NCI-H2081 (cell line): ENCODE measurements at places on chromosomes 6 and 20.

GRCh38 chr20:48632017-48632824 lies 195.6 kb downstream of the PREX1 start:
- no peak for DNase-seq

GRCh38 chr6:169495601-169496000 lies 206.2 kb downstream of the WDR27 start:
- no peak for DNase-seq

- no peak for DNase-seq
These were observed 405.9 kb upstream of the SULF2 start for GRCh38 chr20:48191200-48191599.

DNA sequence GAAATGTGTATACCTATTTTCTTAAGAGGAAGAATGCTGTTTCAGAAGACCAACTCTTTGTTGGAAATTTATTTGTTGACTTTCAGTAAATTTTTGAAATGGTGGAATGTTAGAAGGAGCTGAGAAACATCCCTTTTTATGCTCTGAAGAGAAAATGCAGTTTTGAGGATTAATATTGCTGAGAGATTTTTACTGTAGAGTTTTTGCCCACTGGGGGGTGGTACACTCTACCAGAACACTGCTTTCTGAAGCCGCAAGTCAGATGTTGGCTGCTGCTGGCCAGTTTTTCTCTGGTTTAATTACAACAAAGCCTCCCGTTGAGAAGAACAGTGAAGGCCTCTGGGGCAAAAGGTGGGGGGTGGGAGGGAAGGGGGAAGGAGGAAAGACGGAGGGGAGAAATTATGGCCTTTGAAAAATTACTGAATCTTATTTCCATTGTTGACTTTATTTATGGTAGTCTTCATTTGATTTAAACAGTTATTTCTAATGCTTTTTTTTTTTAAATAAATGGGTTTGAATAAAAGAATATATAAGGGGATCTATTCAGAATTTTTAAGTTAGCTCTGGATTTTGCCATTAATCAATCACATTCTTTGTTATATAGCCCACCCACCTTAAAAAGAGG lies 3.0 kb downstream of the FLRT3 start:
- DNase-seq: peak; percentile 64

- DNase-seq: no peak
These were observed 4.0 kb downstream of the SLC32A1 start for GRCh38 chr20:38728191-38728781.

DNA sequence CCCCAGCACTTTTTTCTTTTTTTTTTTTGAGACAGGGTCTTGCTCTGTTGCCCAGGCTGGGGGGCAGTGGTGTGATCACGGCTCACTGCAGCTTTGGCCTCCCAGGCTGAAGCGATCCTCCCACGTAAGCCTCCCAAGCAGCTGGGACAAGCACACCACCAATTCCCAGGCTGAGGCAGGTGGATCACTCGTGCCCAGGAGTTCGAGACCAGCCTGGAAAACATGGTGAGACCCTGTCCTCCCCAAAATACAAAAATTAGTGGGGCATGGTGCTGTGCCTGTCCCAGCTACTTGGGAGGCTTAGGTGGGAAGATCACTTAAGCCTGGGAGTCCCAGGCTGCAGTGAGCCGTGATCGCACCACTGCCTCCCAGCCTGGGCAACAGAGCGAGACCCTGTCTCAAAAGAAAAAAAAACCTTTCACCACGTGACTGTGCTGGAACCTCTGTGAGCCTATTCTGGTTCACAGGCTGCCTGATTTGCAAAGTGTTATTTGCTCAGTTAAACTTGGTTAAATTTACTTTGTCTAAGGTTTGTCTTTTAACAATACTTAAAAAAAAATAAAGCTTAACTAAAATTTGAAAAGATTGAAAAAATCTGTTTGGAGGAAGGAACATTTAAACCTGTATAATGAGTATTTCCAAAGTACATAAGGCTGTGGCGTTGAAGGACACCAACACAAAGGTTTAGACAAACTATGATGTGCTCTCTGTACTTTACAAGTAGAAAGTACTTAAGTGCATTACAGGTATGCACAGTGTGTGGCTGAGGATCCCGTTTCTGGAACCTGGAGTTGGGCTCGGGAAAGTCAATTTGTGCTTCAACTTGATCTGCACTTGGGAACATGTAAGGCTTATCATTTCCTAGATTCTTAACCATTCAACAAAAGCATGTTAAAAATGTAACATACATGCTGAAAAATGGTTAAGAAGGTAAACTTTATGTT lies 55.0 kb downstream of the PPP1R3G start:
- no peak for DNase-seq

GRCh38 chr20:43331906-43332305 lies 125.8 kb upstream of the SRSF6 start:
- no peak for DNase-seq

DNA sequence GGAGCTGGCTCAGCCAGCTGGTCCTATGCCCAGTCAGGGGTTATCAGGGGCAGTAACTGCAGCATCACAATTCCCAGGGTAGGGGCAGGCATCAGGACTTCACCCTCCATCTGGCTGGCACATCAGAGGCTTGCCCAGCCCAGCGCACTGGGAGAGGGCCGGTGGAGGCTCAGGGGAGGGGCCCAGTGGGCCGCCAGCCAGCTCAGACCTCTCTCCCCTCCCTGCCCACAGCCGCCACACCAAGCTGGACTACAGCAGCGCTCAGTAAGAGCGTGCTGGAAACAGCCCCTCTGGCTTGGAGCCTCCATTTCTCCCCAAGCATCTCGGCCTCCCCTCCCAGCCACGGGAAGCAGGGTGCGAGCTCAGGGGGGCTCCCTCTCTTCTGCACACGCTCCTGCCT lies 22.0 kb downstream of the ADA start:
- DNase-seq: no peak

DNA sequence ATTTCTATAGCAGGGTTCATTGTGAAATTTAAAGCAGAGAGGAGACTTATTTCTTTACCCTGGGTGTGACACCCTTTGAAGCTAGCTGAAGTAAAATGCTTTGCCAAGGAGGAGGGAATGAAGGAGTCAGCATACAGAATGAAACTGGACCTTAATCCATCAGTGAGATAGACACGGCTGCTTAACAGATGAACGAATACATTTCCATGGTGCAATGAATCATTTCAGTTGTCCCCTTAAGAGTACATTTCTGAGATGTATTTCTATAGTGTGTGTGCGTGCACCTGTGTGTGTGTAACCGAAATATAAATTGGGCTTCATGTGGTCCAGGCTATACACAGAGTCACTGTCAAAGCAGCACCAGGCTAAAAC lies 73.8 kb upstream of the CD93 start:
- DNase-seq: no peak

GRCh38 chr6:148548749-148549140 lies 198.1 kb upstream of the UST start:
- no peak for DNase-seq

DNA sequence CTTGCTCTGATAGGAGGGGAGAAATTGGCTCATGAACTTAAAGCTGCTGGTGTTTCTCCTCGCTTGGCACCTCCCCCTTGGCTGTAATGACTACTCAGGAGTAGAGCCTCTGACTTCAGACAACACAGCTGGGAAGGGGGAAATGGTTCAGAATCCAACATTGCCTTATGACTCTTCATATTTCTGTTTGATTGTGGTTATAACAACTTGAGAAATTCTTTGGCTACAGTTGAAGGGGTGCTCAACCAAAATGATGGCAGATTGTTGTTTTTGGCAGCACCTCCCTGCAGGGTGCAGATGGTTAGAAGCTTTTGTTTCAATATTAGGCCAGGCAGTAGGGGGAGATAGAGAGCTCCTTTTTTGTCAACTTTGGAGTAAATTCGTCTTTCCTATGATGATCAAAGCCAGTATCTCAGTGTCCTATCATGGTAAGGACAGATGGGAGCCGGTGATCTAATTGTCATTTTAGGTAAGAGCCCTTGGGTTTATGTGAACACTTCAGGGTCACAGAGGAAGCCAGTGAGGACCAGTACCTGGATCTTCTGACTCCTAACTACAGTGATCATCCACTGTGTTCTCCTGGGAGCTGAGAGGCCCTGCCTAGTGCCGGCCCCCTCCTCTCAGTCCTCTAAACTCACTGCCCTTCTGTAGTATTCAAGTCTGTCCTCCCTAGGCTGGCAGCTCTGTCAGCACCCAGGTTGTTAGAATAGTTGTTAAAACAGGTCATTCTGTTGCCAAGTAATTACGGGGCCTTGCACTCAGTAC lies 39.9 kb downstream of the RPRD1B start:
- peak; percentile 23 for DNase-seq

GRCh38 chr6:143357561-143358255 lies 92.8 kb downstream of the ADAT2 start:
- no peak for DNase-seq

DNA sequence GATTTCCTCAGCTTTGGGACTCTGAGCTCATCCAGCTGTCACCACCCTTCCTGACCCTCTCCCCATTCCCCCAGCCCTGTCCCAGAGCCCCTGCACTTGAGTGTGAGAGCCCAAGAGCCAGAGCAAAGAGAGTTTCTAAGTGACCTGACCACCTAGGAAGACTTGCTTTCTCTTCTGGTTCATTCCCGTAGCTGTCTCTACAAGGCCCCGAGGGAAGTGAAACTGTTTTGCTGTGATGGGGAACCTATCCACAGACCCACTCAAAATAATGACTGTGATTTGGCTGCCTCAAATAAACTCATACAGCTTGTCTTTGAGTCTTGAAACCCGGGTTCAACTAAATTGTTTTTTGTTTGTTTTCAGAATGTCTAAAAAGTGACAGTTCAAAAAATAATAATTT lies 74.6 kb upstream of the XRN2 start:
- no peak for DNase-seq

DNA sequence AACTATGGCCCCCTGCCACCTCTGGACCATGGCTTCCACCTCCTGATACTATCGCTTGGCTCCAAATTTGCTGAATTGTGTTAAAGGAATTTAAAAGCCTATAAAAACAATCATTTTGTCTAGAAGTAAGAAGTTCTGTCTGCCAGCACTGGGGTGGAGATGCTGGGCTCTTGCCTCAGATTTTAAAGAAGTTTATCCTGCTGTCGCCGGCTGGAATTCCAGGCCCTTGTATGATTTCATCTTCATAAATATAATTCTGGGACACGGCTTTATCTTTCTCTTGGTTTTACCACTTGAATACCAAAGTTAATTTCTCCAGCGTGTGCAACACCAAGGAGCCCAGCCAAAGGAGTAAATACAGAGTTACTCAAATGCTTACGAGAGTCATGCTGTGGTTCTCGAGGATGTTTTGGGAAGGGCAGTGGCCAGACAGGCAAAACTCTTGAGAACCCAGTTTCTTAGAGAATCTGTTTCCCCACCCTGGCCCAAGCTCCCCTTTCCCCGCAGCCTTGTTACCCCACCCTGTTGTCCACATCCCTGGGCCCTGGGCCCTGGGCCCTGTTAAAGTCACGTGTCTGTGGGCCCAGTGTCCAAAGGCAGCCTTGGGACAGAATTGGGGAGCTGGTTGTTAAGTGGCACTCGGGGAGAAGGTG lies 31.9 kb downstream of the C6orf89 start:
- no peak for DNase-seq

GRCh38 chr20:38601216-38602184 lies at the start of gene ARHGAP40:
TSS of gene ARHGAP40 (plus strand) at chr20:38601809.
- peak; percentile 30 for DNase-seq

DNA sequence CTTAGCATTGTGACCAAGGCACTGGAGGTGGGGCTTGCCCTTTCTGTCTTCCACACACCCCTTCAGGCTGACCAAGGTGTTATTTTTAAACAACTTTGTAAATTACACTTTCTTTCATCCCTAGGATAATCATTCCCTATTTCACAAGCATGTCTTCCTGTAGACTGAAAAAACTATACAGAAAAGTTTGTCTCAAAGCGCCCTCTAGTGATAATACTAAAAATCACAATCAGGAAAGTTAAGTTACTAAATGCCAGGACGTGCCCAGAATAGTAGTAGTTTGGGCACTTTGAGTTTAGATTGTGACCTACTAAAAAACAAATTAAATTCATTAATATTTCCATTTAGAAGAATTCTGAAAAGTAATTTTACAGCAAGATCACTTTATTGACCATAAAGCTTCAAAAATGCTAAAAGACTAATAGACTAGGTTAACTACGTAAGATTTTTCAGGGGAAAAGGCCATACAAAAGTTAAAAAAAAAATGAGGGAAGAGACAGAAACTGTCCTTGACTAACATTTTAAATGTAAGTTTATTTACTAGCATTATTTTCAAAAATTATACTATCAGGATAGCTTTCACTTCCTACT lies 123.3 kb upstream of the DUSP22 start:
- peak; percentile 42 for DNase-seq

GRCh38 chr6:20129290-20130088 lies 82.8 kb downstream of the MBOAT1 start:
- no peak for DNase-seq

GRCh38 chr20:25372584-25373336 lies 17.9 kb downstream of the ABHD12 start:
- no peak for DNase-seq
